Central memory CD8-positive, alpha-beta T cell (primary cell): ENCODE measurements at places on chromosomes 7 and 10.

DNA sequence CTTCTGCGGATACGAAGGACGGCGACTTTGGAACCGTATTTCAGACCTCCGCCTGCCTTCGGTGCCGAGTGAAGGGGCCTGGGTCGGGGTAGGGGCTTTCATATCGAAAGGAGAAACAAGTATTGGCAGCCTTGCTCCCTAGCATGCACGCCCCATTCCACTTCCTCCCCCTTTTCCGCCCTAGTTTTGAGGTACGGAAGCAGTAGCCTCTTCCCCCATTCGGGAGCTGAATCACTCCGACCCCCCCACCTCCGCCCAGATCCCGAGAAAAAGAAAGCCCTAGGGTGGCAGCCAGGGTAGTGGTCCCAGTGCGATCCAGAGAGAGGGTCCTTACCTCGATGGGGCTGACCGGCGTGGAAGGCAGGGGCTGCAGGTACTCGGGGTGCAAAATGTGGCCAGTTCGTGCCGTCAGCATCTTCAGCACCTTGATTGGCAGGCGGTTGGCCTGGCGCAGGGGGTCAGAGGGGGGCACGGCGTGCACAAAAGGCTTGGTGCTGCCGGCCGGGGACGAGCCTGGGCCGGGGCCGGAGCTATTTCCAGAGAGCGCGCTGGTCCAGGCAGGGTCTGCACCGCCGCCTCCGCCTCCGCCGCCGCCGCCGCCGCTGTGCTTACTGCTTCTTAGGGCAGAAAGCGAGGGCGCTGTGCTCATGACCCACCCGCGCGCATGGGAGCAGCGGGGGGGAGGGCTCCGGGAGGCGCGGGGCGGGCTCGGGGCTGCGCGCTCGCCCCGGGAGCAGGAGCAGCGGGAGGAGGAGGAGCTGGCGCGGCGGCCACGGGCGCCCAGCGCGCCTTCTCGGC lies 594 bp downstream of the ZNF503 start:
- H3K36me3 ChIP-seq: peaks cover 4% of the 10 kb centered on the region
- H3K27ac ChIP-seq: no peak overlapping the region
- peaks cover 58% of the 10 kb centered on the region for H3K27me3 ChIP-seq
- H3K4me1 ChIP-seq: peaks cover 31% of the 10 kb centered on the region
- no peak for DNase-seq

DNA sequence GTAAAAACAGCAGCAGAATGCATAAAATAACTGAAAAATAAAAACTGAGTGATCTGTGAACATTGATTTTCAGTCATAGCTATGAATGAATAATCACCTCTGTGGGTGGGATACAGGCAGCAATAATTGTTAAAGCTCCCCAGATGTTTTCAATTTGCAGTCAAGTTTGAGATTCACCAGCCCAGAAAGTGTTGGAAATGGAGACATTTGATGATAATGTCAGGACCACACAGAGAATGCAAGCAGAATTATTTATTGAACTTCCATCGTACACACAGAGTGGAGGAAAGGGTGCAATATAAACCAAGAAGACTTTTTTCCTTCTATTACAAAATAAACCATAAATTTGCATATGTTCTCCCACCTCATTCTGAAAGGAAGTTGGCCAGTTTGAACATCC lies 601.7 kb downstream of the ANKRD7 start:
- H3K27ac ChIP-seq: no peak overlapping the region
- no peaks in the 10 kb centered on the region for H3K36me3 ChIP-seq

DNA sequence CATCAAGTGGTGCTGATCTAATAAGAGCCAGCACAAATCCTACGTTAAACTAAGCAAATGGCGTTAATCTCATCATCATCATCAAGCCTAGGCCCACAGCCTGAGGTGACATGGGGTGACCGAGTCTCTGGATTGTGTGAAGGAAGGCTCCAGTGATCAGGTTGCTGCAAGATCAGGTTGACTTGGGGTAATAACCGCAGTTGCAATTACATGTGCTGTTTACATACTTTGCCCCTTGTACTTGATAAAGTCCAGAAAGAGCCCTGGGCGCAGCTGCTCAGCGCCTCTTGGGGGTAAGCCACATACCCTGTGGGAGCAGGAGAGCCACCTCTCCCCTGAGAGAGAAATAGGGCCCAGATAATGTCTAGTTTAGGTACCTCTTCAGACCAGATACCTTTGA lies 228.1 kb downstream of the WDR11 start:
- H3K27me3 ChIP-seq: peaks cover 37% of the 10 kb centered on the region
- H3K4me3 ChIP-seq: no peak overlapping the region
- H3K4me1 ChIP-seq: no peaks in the 10 kb centered on the region
- no peak overlapping the region for H3K27ac ChIP-seq
- DNase-seq: no peak

DNA sequence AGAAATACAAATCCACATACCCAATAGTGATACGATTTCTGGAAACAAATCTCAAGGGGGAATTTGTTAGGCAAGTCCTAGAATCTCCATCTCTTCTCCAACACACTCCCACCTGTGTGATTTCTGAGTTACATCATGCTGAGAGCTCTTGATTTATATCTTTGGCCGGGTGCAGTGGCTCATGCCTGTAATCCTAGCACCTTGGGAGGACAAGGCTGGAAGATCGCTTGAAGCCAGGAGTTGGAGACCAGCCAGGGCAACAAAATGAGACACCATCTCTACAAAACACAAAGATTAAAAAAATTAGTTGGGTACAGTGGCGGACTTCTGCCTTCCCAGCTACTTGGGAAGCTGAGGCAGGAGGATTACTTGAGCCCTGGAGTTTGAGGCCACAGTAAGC lies 1.5 kb upstream of the MTPN start:
- no peaks in the 10 kb centered on the region for H3K27me3 ChIP-seq
- H3K36me3 ChIP-seq: peaks cover 23% of the 10 kb centered on the region
- peak overlapping the region; percentile 50 for H3K27ac ChIP-seq
- H3K4me3 ChIP-seq: no peak overlapping the region
- peaks cover 68% of the 10 kb centered on the region for H3K4me1 ChIP-seq
- no peak for DNase-seq
